NCI-H2107 (cell line): ENCODE measurements at places on chromosomes 7 and 10.
A peak's percentile ranks its signal among the peaks of the same experiment; 100 is the strongest.

DNA sequence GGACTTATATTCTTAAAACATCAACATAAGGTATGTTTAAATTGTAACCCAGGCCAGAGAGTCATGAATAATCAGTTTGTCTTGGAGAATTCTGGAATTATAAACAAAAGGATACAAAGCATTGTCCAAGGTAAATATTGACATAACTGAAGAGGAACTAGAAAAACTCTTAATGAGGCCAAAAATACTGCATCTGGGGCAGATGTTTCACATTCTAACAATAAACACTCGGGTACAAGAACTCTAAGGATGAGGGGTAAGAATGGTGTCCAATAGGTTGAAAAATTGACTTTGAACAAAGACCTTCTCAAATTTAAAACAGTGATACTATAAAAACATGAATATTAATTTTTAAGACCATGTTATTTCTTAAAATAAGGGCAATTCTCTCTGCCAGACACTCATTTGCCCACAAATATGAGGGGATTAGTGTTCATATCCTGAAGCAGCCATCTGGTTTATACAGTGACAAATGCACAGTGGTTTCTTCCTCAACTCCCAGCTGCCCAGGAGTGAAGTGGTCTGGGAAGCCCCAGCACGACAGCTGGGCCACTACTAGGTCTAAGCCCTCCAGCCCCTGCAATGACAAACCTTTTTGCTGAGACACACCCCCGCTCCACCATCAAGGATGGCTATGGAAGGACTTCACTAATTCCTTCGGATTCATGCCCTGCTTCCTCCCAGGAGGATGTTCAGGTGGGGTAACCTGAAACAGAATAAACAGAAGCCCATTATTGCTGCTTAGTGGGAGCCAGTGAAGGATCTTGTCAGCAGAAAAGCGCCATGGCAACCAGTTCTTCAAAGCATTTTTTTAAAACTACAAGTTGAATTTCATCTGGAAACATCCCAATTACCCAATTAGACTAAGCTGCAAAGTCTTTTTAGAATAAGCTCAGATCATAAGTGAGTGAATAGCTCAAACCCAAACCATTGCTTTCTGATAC is 107.5 kb upstream of the ARID5B start:
- DNase-seq: no peak

DNA sequence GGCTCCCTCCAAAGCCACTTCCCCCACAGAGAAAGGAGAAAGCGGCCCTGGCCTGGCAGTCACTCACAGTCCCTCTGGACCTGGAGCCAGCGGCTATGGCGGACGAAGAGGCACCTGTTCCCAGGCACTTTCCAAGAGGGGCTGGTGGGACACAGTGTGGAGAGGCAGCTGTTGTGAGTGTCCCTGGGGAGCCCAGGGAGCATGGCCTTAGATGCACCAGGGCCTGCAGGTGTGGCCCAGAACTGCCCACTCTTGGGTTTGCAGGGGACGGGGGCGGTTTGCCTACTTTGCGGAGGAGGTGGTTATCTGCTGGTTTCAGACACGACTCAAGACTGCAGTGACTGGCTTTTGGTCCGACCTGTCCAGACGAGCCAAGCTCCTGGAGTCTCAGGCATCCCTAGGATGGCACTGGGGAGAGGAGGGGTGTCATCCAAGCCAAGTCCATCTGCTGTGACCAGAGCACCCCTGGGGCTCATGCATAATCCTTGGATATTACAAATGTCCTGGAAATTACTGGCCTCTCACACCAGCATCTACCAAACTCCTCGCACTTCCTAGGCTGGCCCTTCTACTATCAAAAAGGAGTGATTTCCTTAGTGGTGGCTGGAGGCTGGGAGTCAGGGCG is 18.4 kb downstream of the CTBP2 start:
- no peak for DNase-seq

- DNase-seq: peak; percentile 44
Measured at GRCh38 chr10:25725917-25726716, 207.9 kb upstream of the MYO3A start.

- DNase-seq: peak; percentile 12
Measured at GRCh38 chr10:91389636-91390512, 20.3 kb upstream of the HECTD2 start.

GRCh38 chr7:107622429-107622828 is 38.2 kb upstream of the SLC26A4 start:
- no peak for DNase-seq

DNA sequence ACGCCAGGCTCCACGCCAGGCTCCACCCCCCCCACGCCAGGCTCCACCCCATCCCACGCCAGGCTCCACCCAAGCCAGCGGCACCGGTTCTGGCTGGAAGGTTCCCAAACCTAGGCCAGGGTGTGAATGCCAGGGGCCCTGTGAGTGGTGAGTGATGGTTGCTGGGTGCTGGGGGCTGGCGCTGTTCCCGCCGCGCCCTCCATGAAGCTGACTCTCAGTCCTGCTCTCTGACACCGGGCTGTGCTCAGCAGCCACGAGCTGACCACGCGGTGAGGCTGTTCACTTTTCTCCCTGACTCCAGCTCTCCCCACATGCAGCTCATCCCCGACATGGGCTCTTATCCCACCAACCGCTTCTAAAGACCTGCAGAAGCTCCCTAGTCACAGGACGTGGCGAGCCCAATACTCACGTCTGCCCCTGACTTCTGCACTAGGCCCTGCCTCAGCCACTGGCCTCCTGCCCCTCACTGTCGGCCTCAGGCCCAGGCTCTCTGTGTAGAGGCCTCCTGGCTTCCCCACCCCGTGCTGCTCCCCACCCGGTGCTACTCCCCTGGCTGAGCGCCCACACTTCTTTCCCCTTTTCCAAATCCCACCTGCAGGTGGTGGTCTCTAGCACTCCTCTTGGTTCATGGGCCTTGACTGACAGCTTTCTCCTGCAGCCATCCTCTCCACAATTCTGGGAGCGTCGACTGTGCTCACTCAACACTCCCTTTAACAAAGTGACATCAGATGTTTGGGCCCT is 603.0 kb downstream of the PTPRN2 start:
- no peak for DNase-seq

- DNase-seq: no peak
Measured at GRCh38 chr7:32618470-32618869, 123.2 kb downstream of the AVL9 start.

GRCh38 chr10:91740353-91740924 is 57.8 kb upstream of the TNKS2 start:
- DNase-seq: no peak

DNA sequence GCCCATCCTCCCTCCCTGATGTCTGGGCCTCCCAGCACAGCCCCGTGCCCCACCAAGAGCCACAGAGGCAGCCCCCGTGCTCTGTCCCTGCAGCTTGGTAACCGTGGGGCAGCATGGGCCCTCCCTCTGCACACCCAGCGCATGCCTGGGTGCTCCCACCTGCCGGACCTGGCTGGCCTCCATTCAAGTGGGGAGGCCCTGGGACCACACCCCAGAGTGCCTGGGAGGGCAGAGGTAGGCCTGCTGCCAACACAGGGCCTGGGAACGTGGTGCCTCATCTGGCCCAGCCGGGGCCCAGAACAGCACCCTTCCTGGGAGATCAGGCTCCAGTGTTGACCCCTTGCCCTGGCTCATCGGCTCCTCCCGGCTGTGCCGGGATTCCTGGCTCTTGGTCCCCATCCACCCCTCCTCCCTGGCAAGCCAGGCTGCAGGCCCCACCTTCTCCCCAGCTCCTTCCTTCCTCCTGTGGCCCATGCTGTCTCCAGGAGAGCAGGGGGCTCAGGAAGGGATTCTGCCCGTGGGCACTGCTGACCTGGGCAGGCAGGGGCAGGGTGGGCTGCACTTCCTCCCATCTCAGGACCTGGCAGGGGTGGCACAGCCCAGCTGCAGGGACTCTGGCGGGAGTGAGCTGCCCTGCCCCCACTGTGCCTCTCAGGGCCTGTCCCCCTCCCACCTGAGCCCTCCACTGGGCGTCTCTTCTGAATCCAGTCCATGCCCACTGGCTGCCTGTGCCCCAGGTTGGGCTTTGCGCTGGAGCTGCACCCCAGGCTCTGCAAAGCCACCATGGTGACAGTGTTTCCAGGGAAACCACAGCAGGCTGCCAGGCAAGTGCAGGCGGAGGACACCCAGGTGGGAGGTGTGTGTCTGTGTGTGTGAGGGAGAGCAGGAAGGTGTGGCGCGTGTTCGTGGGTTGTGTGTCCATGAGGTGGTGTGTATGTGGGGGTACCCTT is 32.6 kb downstream of the PWWP2B start:
- DNase-seq: peak; percentile 67

GRCh38 chr10:126204320-126204719 is 184.0 kb downstream of the ADAM12 start:
- DNase-seq: no peak

GRCh38 chr10:48896756-48897440 is 42.7 kb downstream of the LRRC18 start:
- no peak for DNase-seq

DNA sequence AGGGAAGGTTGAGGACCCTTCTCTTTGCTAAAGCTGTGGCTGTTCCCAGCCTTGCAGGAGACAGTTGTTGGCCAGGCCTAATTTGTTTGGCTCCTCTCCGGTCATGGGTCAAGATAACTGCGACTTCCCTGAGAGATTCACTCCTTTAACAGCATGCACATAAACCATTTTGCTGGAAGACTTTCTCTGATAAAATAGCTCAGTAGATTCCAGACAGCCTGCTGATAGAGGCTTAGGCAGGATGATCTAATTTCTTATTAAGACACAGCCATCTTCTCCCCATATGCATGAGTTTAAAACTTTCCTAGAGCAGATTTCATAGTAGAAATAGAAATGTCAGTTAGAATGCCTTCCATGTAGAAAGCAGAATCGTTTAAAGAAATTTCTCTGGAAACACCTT is 181.9 kb downstream of the WNT2 start:
- DNase-seq: no peak

DNA sequence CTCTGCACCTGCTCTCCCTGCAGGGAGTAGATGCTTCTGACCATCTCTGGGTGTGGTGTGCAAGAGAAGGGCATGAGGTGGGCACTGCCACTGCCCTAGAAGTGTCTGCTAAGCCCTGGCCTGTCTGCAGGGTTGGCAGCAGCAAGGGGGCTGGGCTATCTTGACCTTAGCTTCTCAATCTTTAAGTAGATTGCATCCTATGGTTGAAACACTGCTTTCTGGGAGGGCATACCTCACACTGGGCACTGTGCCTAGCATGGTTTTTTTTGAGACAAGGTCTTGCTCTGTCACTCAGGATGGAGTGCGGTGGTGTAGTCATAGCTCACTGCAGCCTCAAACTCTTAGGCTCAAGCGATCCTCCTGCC is 54.9 kb downstream of the CLIP2 start:
- no peak for DNase-seq

DNA sequence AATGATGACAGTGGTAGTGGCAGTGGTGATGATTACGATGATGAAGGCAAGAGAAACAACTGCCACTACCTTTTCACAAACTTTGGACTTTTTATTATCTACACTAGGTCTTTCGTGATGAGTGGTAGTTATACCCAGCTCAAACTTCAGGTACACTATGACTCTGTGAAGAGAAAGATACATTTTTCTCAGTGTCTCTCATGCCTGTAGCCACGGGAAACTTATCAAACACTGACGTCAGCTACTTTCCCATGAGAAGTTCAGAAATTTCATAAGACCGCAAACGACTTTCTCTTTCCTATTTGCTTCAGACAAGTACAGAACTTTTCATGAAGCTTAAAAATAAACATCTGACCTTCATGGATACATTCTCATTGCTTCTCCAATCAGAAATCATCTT is 57.0 kb downstream of the CALD1 start:
- no peak for DNase-seq

DNA sequence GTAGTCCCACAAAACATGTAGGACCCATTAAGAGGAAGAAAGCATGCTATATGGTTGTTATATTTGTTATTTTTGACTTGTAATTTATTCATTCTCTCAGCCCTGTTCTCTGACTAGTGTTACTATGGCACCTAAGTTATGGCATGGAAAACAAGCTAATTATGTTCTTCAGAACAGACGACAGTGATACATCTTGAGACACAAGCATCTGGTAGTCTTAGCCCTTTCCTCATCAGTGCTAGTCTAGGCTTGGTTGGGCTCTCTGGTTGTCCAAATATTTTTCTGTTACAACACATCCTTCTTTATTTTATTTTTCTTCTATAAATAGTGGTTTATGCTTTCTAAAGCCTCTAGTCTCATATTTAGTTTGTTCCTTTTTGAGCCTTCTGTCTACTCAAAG is 308.3 kb upstream of the KAT6B start:
- no peak for DNase-seq

GRCh38 chr10:91201213-91201996 is 19.1 kb upstream of the PCGF5 start:
- DNase-seq: no peak

DNA sequence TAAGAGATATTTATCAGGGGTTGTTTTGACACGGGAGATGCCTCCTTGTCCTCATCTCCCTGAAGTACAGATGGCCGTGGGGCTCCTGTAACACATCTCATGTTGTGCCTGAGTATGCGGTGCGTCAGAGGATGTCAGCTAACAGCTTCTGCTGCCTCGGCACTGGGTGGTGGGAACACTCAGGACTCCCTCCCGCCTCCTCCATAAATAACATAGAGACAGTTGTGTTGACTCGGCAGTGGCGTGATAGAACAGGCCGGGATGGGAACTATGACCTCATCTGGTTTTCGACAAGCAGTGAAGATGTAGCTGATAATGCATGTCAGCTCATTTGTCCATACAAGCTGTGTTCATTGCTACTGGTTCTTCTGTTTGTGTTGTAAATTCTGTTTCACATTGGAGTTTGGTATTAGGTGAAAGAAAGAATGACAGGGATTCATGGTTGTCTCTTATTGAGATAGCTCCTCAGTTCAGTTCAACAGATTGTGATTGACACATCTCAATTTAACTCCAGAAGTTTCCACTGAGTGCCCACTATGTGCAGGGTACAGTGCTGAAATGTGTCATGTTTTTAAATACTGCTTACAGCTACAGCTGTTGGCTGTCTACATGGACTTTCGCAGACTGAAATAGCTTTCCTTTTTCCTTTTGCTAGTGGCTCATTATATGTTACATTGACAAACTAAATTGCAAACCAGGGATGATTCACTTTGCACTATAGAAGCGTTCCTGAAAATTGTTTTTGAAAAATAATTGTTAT is 87.4 kb downstream of the CHN2 start:
- peak; percentile 31 for DNase-seq

DNA sequence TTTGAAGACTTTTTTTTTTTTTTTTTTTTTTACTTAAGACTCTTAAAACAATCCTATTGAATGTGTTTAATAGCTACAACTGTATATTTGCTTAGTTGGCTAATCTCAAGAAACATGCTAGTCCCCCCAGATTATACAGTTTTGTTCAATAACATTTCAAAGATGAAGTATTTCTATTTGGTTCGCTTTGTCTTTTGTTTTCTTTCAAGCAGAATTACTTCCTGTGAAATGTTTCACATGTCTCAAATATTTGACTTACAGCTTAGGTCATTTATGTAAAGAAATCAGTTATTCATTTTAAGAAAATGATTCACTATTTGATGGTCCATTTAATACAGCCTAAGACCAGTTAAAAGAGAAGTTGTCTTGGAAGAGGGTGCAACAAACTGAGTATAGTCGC is 12.8 kb upstream of the LAMB1 start:
- no peak for DNase-seq
